Anterior cingulate cortex (tissue), 58 donors: ENCODE measurements at places on chromosomes 3 and 15.

DNA sequence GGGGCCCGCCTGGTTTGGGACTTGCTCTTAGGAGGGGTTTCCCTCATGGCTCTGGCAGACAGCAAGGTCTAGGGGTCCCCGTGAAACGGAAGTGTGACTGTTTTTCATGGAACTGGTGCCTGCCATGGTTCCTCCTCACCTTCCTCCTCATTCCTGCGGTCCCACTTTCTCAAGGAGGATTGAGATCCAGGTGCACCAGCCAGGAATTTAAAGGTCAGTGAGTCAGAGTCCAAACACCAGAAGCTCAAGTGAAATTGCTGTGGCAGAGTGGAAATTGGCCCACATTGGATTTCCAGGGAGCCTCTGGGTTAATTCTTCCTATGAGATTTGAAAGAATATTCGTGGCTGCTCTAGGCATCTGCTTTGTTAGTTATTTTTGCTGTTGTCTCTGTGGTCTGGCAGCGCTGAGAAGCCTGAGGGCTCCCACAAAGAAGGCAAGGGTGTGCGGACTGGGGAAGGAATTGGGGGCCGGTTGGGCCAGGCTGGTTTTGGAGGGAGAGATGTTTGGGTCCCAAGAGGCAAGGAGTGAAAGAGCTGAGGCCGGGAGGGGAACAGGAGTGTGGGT is 60.4 kb upstream of the TNFAIP8L3 start:
- DNase-seq, result no peak

GRCh38 chr3:152226176-152226575 is 42.6 kb upstream of the MBNL1 start:
- no peak for DNase-seq

GRCh38 chr15:54506977-54507524 is 528.8 kb downstream of the UNC13C start:
- no peak for DNase-seq

- no peak for DNase-seq
These were observed 46.2 kb downstream of the C3orf38 start for GRCh38 chr3:88195951-88196434.
